Suppressor macrophage (primary cell): ENCODE measurements at places on chromosomes 11 and 22.

DNA sequence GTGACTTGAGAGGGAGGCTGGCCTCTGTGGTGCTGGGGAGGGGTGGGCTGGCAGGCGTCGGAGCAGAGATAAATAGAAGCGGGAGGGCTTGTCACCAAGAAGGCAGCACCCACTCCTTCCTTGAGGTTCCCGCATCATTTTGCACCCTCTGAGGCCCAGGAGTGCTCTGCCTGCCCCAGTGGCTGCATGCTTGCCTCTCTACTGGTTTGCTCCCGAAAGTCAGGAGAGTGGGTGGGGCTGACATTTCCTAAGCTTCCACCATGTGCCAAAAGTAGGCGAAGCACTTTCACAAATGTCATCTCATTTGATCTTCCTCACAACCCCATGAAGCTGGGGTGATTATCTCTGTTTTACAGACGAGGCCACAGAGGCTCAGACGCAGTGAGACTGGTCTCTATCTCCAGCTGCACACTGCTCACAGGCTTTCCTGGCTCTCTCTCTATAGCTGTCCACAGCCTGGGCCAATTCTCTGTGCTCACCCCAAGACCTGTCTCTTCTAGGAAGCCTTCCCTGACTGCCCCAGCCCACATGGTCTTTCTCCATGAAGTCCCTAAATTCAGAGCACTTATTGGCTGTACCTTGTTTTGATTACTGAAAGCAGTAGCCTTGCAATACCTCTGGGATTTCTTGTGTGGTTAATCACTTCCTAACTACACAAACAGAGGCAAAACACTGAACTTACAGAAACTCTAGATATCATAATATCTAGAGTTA is 2.6 kb upstream of the UCP3 start:
- peak; percentile 42 for DNase-seq

- no peak for DNase-seq
Measured at GRCh38 chr22:26503758-26504157, 8.5 kb downstream of the TFIP11 start.

DNA sequence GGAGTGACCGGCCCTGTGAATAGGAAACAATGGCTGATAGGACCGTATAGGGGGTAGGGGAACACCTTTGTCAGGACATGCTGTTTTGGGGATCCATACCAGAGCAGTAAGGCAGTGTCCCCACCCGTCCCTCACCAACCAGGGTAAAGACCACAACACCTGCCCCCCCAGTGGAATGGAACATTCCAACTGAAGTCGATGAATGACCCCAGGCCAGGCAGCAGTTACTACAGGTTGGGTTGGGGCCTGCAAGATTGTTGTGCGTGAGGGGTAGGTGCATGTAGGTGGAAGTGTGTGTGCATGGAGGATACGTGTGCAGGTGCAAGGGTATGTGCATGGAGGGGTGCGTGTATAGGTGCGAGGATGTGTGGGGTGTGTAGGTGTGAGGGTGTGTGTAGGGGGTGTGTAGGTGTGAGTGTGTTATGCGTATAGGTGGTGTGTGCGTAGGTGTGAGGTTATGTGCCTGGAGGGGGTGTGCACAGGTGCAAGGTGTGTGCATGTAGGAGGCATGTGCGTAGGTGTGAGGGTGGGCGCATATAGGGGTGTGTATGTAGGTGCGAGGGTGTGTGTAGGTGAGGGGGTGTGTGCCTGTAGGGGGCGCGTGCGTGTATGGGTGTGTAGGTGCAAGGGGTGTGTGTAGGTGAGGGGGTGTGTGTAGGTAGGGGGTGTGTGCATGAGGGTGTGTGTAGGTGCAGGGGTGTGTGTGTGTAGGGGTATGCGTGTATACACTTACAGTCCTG is 32.9 kb downstream of the PISD start:
- no peak for DNase-seq

- DNase-seq: peak; percentile 83
Measured at GRCh38 chr22:17797721-17798559, 23.7 kb upstream of the BID start.

DNA sequence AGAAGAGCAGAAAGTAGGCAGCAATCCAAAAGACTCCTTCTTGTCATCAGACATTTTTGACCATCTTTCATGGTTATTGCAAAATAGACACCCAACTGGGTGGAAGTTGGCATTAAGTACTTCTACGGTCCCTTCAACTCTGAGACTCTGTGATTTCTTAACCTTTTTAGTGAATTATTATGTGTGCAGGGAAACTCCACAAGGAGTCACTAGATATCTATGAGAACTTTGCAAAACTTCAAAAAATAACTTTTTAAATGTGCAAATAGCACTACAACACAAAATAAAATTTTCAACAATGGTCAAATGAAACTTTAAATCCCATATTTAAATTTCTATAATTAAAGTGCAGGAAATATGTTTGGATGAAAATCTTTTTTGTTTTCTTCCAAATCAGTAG is 88.7 kb downstream of the SLC17A6 start:
- no peak for DNase-seq

GRCh38 chr22:38298312-38299005 is 18.8 kb downstream of the CSNK1E start:
- no peak for DNase-seq

DNA sequence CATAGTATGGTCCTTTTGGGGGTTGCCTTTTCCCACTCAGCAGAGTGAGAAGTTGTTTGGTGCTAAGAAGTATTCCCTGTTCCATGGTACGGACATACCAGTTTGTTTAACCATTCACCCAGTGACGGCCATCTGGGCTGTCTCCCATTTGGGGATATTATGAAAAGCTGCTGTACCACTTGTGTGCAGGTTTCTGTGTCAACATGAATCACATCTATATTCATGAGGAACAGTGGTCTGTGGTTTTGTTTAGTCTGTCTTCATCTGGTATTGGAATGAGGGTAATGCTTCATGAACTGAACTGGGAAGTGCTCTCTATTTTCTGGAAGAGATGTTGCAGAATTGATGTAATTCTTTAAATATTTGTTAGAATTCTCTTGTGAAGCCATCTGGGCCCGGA is 89.5 kb downstream of the TRMU start:
- DNase-seq: no peak

GRCh38 chr11:110955776-110956175 is 243.5 kb upstream of the ARHGAP20 start:
- DNase-seq: peak; percentile 35

DNA sequence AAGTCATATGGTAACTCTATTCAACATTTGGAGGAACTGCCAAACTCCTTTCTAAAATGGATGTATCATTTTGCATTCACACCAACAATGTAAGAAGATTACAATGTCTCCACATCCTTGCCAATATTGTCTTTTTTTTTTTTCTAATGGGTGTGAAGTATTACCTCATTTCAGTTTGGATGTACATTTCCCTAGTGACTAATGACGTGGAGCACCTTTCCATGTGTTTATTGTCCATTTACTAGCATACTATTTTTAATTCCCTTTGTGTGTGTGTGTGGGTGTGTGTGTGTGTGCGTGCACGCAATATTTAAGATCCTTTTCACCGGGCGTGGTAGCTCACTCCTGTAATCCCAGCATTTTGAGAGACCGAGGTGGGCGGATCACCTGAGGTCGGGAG is 62.7 kb downstream of the APOL3 start:
- no peak for DNase-seq

DNA sequence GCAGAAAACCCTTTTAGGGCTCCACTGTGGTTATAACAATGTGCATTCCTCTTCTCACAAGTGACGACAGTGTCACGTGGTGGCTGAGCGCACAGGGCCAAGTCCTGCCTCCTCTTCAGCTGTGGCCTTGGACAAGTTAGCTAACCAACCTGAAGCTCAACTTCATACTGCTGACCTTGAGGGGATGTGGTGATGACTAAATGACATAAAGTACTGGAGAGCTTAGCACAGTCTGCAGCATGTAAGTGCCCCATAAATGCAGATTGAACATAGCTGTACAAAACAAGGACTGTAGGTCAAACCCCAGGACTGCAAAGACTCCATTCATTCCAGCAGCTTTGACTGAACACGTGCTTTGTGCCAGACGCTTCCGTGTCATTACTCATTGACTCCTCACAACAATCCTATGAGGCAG is 20.1 kb upstream of the MRGPRX2 start:
- no peak for DNase-seq
